ENCODE measurements at places on chromosomes 11 and 22.
A peak's percentile ranks its signal among the peaks of the same experiment; 100 is the strongest.

GRCh38 chr11:11141065-11141464 is 212.0 kb downstream of the CSNK2A3 start:
- no peak for DNase-seq

GRCh38 chr22:10780281-10780680 is 4747.7 kb upstream of the OR11H1 start:
- no peak for DNase-seq

- no peak for DNase-seq
Observed at GRCh38 chr11:132357811-132358572, 987.6 kb downstream of the NTM start.

DNA sequence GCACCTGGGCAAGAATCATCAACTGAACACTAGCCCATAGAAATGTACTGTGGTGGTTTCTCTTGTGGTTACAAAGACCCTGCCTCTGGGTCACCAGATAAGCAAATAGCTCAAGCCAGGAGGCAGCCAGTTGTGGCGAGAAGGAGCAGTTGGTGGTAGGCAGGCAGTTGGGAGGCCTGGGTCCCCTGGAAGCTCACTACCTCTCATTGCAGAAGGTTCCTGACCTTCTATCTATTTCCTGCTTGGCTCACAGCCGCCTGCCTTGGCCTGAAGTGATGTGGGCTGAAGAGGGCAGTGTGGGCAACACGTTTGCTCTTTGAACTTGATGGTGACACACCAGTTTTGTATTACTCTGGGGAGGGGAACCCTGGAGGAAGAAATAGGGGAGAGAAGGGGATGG is 34.7 kb downstream of the NECTIN1 start:
- peak; percentile 100 for DNase-seq

DNA sequence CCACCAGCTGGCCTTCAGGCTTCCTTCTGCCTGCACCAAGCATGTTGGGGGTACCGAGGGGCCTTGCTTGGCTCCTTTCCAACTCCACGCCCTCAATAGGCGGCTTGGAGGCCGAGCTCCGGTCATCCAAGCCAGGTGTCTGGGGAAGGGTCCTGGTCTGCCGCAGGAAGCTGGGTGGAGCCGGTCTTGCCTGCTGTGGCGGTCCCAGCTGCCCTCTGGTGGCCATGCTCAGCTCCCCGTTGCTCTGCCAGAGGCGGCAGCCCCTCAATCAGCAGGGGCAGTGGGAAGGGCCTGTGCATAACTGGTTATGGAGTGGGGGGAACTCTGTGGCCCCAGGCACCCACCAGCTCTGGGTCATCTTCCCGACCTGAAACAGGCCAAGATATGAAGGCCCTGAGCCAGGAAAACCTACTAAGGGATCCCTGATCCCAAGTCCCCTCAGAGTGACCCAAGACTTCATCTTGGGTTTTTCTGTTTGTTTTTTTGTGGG is 3.2 kb downstream of the ARVCF start:
- no peak for DNase-seq

- no peak for DNase-seq
Observed at GRCh38 chr11:47686151-47686550, 29.0 kb downstream of the AGBL2 start.

DNA sequence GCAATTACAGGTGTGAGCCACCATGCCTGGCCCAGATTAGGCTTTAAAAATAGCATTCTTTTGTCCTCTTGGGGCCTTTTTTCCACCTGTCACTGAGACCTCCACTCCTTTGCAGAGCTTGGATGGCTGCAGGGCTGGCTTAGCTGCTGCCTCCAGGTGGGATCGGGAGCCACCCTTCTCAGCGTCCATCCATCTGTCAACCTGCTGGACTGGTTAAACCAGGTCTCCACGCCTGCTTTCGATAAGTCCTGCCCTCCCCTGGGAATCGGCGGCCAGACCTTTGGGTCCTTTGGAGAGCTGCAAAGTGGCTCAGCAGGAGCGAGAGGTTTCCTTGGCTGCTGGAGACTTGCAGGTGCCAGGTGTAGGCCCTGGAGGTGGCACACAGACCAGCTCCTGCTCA is 23.4 kb upstream of the GRAMD4 start:
- no peak for DNase-seq

DNA sequence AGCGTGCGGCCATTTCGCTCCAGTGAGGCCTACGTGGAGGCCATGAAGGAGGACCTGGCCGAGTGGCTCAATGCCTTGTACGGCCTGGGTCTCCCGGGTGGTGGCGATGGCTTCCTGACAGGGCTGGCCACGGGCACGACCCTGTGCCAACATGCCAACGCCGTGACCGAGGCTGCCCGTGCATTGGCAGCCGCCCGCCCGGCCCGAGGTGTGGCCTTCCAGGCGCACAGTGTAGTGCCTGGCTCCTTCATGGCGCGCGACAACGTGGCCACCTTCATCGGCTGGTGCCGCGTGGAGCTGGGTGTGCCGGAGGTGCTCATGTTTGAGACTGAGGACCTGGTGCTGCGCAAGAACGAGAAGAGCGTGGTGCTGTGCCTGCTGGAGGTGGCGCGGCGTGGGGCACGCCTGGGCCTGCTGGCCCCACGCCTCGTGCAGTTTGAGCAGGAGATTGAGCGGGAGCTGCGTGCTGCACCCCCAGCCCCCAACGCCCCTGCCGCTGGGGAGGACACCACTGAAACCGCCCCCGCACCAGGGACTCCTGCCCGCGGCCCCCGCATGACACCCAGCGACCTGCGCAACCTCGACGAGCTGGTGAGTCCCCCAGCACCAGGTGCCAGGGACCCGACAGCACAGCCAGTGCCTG is 1.8 kb downstream of the GAS2L1 start:
- peak; percentile 29 for DNase-seq

DNA sequence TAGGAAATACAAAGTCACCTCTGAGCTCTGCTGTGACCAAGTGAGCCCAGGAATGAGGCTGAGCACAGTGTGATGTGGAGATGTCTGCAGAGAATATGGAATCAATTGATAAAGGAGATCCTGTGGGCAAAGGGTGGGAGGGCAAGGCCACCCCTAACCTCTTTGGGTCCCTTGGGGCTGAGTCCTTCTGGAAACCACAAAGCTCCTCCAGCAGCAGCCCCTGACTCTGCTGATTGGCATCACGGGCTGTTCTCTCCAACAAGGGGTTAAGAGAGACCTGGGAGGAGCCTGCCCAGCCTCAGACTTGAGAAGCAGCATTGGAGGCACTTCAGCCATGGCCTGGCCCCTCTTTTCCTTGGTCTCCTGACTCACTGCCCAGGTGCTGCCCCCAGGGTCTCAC is 49.7 kb downstream of the GGTLC2 start:
- DNase-seq = no peak

- DNase-seq = no peak
Observed at GRCh38 chr11:62532096-62532495, 14.5 kb downstream of the AHNAK start.

DNA sequence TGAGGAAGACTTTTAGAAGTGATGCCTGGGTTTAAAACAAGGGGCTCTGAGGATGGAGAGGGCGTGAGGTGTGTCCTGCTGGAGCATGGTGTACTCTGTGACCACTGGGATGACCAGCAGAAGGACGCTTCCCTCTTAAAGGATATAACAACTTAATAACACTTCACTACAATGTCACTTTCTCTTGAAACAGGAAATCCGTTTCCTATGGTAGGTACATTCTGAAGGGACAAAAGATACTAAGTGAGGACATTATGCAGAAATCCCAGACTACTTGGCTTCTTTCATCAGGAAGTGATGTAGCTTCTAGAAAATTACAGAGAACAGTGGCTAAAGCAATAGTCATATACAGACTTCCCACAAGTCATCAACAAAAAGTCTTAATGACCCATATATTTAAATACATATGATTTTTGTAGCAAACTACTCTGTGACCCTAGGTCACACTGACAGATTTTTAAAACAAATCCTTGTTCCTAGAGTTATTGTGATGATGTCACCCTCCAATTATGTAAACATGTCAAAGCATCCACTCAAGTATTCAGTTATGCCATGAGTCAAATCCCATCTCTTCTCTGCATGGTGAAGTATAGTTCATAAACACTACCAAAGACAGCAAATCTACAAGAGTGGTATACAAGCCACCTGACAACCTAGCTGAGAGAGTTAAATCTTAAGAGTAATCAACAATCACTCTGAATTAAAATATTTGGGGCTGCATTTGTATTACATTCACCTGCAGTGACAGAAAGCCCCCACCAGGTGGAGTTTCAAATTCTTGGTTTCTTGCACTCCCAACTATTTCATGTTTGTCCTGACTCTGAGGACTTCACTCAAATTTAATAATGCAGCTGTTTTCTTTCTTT is 32.8 kb downstream of the PITPNB start:
- DNase-seq = no peak

GRCh38 chr22:38051900-38052862 is 5.0 kb upstream of the PICK1 start:
- no peak for DNase-seq

GRCh38 chr11:8838248-8838647 is 72.7 kb upstream of the AKIP1 start:
- DNase-seq = peak; percentile 63

DNA sequence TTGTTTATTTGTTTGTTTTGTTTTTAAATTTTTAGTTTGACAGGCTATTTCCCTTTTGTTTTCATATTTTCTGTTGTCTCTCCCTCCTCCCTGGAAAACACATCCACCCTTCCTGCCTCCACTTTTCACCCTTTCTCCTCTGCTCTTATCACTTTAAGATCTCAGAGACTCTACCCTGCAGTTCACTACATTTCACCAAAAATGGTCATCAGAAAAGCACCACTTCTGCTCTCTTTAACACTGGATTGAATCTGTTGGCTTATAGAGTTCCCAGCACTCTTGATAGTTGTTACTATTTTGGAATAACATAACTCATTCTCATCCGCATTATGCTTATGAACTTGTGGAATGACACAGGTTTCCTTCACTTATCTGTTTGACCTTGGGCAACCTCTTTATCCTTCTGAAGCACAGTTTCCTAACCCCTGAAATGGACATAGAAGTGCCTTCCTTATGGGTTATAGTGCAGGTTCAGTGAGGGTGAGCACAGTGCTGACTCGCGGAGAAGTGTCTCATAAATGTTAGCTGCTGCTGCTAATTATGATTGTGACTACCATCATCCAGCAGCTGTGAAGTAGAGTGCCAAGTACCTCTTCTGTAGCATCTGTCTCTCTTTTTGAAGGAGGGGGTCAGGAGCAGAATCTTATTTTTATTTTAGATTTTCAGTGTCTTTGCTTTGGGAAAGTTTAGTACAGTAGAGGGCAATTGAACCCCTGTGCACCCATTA is 15.0 kb downstream of the TEAD1 start:
- DNase-seq = no peak

DNA sequence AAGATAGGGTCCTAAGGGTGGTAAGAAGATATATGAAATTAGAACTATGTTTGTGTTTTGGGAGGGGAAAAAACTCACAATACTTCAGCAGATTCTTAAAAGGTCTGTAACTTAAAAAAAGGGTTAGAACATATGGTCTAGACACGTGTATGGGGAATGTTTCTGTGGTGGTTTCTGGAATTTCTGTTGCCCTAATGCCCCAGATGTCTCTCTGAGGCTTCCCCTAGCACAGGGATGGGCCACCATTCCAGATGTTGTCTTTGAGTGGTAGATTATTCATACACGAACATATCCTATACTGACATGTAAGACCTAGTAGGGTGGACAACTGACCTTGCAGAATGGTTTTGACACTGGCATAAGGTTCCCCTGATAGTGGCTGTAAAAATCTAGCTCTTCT is 26.2 kb downstream of the EHF start:
- no peak for DNase-seq

- DNase-seq = no peak
Observed at GRCh38 chr11:8693555-8693954, 11.0 kb downstream of the RPL27A start.

GRCh38 chr22:42670046-42670445 is 20.9 kb upstream of the CYB5R3 start:
- no peak for DNase-seq

GRCh38 chr11:126083829-126084607 is 21.4 kb upstream of the CDON start:
- no peak for DNase-seq

- no peak for DNase-seq
Observed at GRCh38 chr11:83538286-83538685, 252.1 kb upstream of the CCDC90B start.

- no peak for DNase-seq
Observed at GRCh38 chr11:18332302-18332701, 9.9 kb downstream of the GTF2H1 start.

- no peak for DNase-seq
Observed at GRCh38 chr11:129295746-129296145, 79.9 kb upstream of the BARX2 start.

DNA sequence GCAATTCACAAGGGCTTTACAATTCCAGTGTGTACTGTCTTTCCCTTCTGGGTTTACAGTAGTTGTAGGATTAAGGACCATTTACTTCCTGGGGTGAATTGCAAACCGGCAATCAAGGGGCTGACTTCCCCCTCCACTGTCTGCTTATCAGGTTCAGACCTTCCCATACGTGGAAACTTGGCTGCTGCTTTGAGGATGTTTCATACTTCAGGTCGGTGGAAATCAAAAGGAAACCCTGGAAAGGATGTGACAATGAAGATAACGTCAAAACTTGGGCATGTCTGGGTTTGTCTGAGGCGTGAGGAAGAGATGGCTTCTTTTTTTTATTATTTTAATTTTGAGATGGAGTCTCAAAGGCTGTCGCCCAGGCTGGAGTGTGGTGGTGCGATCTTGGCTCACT is 2.1 kb upstream of the RTCB start:
- DNase-seq = no peak

GRCh38 chr22:31872209-31872608 is 72.1 kb upstream of the YWHAH start:
- DNase-seq = no peak

Measured in GF-D8 (cell line).